ENCODE measurements at places on chromosomes 11 and 22.
A peak's percentile ranks its signal among the peaks of the same experiment; 100 is the strongest.

- no peak for DNase-seq
These were observed 48.0 kb downstream of the FLI1 start for GRCh38 chr11:128741916-128742315.

GRCh38 chr22:46052801-46053562, 76.0 kb upstream of the WNT7B start:
- DNase-seq, result no peak

DNA sequence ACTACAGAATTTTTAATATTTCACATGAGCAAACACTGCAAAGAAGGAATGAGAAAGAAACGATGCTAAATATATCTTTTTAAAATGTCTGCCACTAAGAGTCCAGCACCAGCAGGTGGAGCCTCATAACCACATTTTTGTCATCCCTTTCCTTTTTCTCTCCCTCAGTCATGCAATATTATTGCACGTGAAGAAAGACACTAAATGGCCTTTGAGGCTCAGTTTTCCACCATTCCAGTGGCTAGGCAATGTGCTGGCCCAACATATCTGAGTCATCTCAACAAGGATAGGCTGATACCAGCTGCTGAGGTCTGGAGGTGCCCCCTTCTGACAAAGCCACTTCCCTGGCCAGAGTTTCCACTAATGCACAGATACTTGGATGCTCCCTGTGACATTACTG, 1.8 kb downstream of the ALKBH8 start:
- peak; percentile 12 for DNase-seq

GRCh38 chr11:112307616-112308015, 47.0 kb upstream of the PLET1 start:
- DNase-seq, result no peak

Data from activated T-cell treated with anti-CD3 and anti-CD28 coated beads for 4 hours (primary cell).